ENCODE measurements at places on chromosomes 6 and 20.
A peak's percentile ranks its signal among the peaks of the same experiment; 100 is the strongest.

GRCh38 chr6:52489881-52490280 lies 69.7 kb downstream of the EFHC1 start:
- DNase-seq = no peak

DNA sequence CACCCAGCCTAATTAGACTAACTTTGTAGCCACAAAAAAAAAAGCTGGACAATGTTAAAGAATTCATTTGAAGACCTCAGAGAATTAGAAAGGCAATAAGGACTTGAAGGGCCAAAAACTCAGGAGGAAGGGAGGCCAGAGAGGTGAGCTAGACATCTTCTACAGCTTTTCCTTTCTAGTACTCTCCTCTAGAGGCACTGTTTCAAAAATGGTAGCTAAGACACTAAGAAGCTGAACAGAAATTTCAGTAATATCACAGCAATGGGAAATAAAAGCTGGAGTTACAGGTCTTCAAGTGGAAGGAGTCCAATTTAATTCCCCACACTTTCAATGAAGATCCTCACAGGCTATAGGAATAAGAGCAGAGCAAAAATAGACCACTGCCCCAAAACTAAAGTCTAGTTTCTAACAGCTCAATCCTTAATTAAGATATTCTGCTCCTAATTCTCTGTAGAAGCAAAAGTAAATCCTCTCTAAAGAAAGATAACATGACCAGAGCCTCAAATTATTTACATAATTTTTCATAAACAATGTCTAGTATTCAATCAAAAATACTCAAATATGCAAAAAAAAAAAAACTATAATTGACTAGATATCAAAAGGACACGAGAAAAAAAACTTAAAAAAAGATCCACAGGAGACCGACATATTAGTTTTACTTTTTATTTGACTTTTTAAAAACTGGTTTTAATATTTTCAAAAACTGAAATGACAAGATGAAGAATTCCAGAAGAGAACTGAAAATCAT lies 63.7 kb downstream of the RNGTT start:
- DNase-seq = no peak

- no peak for DNase-seq
Observed at GRCh38 chr6:129667621-129668020, 42.4 kb downstream of the ARHGAP18 start.

GRCh38 chr6:3838992-3839867 lies 9.9 kb upstream of the FAM50B start:
- no peak for DNase-seq

DNA sequence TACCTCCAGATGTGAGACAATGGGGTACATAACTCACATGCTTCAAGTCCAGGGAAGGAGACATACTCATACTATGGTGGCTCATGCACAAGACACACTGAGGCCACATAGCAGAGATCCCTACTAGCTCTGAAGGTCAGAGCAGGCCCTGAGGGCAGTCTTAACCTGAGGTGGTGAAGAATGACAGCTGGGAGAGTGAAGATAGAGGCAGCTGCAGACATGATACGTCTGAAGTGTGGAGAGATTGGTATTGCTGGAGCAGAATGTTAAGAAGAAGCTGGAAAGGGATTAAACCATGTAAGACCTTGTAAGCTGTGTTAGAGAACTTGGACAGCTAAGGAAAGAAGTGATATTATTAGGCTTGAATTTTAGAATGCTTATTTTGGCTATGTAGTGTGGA lies 32.9 kb downstream of the PGM3 start:
- DNase-seq = no peak

DNA sequence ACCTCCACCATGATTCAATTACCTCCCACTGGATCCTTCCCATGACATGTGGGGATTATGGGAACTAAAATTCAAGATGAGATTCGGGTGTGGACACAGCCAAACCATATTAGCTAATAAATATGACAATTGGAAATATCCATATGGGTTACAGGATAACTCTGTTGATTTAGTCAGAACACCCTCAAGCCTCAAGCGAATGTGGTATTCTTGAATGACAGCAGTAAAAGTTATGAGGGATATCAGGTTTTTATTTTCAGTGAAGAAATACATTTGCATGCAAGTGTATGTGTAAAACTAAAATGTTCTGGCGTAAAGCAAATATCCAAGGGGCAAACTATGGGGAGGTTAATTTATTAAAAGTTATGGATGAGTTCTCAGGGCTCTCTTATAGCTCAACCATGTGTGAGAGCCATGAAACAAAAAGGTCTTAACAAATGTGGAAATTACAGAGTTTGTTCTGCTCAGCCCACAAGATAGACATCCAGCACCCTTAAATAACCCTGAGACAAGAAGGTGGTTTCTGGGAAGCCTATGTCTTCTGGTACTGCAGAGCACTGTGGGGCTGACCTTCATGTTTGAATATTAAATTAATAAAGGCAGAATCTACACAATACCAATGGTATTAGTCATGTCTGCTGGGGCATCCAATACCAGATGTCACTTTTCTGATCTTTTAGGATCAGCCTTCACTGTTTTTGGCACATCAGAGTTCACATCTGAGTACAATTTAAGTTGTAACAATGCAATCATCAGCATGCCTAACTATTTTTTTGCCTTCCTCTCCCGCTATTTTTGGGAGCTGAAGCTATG lies 370.5 kb upstream of the RSPO3 start:
- DNase-seq = peak; percentile 52

- no peak for DNase-seq
Observed at GRCh38 chr6:4381381-4381780, 246.0 kb upstream of the ECI2 start.

DNA sequence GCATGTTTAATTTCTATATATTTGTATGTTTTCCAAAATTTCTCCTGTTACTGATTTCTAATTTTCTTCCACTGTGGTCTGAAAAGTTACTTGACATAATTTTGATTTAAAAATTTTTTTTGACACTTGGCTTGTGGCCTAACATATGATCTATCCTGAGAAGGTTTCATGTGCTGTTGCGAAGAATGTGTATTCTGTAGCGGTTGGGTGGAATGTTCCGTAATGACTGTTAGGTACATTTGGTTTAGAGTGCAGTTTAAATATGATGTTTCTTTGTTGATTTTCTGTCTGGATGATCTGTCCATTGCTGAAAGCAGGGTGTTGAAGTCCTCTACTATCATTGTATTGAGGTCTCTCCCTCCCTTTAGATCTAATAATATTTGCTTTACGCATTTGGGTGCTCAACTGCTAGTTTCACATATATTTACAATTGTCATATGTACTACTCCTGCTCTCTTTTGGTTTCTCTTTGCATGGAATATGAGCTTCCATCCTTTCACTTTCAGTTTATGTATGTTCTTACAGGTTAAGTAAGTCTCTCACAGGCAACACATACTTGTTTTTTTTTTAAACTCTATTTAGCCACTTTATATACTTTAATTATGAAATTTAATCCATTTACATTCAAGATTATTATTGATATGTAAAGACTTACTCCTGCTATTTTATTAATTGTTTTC lies 19.5 kb upstream of the EDN1 start:
- DNase-seq = no peak

- DNase-seq = no peak
Observed at GRCh38 chr6:137443901-137444300, 50.3 kb downstream of the OLIG3 start.

- no peak for DNase-seq
Observed at GRCh38 chr6:32432050-32432450, 7.6 kb upstream of the HLA-DRA start.

- DNase-seq = no peak
Observed at GRCh38 chr6:168626046-168626602, 185.1 kb downstream of the SMOC2 start.

GRCh38 chr20:59816146-59816738 lies 117.2 kb downstream of the SYCP2 start:
- no peak for DNase-seq

DNA sequence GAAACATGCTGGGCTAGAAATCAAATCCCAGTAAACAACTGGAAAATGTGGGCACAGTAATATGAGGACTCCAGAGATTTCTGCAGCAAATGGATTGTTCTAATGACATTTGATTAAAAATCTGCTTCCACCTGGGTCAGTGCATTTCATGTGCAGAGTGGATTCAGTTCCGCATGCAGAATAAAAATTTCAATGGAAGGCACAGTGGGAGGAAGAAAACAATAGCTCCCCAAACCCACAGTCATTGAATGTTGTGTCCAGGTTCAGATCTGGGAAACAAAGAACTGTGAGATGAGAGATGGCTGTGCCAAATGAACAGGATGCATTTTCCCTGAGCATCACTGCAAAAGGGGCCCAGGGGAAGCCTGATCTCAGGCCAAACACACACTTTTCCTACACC lies 403.1 kb downstream of the BTBD9 start:
- no peak for DNase-seq

GRCh38 chr20:52129611-52130010 lies 62.0 kb downstream of the ZFP64 start:
- DNase-seq = no peak

DNA sequence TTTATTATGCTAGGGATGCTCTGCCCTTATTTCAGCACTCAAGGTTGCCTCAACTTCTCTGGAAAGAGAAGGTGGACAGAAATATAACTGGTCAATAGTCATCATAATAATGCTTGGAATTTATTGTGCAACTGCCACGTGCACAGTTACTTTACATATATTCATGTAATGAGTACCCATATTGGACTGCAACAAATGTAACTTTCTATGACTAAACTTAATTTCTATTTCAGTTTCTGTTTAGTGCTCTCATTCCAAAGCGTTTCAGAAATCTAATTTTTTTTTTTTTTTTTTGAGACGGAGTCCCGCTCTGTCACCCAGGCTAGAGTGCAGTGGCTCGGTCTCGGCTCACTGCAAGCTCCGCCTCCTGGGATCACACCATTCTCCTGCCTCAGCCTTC lies 28.3 kb upstream of the CD83 start:
- DNase-seq = no peak

All from muscle of arm (tissue), 14 donors.